NCI-H2081 (cell line): ENCODE measurements at places on chromosomes 5 and 9.

- no peak for DNase-seq
Measured at GRCh38 chr5:139025651-139026050, 150.5 kb upstream of the LRRTM2 start.

GRCh38 chr5:95609711-95610110 lies 10.2 kb upstream of the GPR150 start:
- DNase-seq = no peak

DNA sequence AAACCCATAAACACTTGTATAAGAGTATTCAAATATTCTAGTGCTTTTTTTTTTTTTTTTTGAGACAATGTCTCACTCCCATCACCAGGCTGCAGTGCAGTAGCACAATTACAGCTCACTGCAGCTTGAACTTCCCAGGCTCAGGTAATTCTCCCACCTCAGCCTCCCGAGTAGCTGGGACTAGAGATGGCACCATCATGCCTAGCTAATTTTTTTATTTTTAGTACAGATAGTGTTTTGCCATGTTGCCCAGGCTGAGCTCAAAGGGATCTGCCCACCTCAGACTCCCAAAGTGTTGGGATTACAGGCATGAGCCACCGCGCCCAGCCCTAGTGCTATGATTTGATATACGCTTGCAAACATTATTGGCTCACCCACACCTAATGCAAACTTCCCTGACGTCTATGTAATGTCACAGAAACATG lies 11.8 kb downstream of the IL6ST start:
- no peak for DNase-seq

- DNase-seq = no peak
Measured at GRCh38 chr9:97136421-97136820, 97.5 kb upstream of the CTSV start.
